HL-60 (cell line): ENCODE measurements at places on chromosomes 1 and 21.

DNA sequence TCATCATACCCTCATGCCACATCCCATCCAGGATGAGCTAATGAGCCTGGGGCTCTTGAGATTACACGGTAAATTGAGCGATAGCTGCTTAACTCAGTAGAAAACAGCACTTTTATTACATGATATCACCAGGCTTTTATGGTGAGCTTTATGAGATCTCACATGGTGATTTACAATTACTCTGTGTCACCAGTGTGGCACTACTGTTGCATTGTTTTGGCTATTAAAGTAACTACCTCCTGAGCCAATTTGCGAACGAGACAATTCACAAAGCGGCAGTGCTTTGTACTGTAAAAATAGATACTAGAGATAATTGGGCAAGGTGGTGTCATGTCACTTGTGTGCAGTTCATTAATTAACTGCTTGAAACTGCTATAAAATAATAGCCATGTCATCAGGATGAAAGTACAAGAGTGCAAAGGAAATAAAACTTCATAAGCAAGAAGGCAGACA is 767.7 kb upstream of the ADGRL2 start:
- DNase-seq, result no peak

DNA sequence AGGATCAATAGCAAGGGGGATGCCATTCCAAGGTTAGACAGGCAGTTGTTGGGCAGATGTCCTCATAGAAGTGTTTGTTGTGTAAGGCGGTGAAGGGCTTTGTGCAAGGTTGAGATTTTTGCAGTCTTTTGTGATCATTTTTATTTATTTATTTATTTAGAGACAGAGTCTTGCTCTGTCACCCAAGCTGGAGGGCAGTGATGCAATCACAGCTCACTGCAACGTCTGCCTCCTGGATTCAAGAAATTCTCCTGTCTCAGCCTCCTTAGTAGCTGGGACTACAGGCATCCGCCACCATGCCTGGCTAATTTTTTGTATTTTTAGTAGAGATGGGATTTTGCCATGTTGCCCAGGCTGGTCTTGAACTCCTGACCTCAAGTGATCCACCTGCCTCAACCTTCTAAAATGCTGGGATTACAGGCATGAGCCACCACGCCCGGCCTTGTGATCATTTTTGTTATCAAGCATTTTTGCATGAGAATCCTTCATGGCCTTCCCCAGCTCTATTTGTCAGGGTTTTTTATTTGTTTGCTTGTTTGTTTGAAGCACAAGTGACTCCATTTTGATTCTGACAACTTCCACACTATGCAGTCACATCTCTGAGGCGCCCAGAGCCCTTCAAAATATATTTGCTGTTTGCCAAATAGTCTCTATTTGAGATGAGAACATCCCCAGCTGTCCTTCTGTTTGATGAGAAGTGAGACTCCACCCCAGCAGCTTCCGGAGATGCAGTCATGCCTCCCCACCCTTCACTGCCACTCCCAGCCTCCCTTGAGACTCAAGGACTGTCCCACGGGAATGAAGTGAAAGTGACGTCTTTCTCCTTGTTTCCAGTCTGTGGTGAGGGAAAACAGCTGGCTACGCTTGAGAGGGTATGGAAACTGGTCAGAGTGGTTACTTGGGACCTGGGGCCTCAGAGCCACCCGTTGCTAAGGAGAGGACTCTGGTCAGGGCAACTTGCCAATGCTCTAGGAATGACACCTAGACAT is 38.0 kb downstream of the TMEM50B start:
- no peak for DNase-seq

- no peak for DNase-seq
These were observed 104.9 kb downstream of the CRYAA start for GRCh38 chr21:43273708-43274021.

DNA sequence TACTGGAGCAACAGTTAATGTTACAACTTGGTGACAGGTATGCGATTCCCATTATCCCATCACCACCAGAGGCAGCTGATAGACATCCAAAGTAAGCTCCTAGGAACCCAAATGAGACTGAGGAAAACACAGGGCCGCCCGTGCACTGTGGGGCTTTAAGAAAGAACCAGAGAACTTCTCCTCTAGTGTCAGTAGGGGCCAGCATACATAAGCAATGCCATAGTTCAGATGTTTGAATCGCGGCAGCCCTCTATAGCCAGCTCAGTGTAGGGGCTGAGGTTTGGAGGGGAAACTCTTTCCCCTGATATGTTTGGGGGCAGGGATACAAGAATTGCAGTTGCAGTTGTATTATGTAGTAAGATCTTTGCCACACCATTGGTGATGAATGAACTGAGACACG is 593.3 kb upstream of the NCAM2 start:
- DNase-seq, result no peak

GRCh38 chr1:25727088-25727487 is 72.9 kb upstream of the SELENON start:
- no peak for DNase-seq

GRCh38 chr1:89172468-89173143 is 3.2 kb downstream of the GBP7 start:
- DNase-seq, result no peak

GRCh38 chr1:172991674-172992400 is 58.9 kb downstream of the TNFSF18 start:
- DNase-seq, result no peak

GRCh38 chr21:25215698-25216384 is 391.4 kb downstream of the MRPL39 start:
- DNase-seq, result no peak

- DNase-seq, result no peak
These were observed 66.0 kb downstream of the PGBD5 start for GRCh38 chr1:230359992-230360668.

DNA sequence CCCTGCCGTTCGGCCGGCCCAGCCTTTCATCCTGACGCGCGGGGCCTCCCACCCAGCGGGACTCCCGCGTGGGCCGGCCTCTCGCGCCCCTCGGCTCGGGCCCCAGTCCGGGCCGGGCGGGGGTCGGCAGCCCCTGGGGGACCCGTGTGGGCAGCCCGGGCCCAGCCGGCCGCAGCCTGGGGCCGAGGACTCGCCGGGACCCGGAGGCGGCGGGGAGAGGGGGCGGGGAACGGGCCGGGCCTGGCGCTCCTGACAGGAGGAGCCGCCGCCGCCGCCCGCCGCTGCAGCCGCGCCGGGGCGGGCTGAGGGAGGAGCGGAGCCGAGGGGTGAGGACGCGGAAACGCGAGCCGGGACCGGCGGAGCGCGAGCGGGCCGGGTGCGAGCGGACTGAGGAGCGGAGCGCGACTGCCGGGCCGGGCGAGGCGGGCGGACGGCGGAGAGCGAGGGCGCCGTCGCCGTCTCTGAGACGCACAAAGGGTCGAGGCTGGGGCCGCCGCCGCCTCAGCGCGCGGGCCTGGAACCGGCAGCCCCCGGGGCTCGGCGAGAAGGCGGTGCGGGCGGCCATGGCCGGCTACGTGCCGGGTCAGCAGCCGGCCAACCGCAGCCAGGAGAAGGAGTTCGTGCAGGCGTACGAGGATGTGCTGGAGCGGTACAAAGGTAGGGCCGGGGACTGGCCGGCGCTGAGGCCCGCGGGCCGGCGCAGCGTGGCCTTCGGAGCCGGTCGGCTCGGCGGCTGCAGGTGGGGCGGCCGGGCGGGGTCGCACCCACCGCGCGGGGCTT is 79.1 kb downstream of the NDUFS5 start:
- DNase-seq, result no peak

GRCh38 chr1:59013276-59013927 is 229.6 kb upstream of the JUN start:
- no peak for DNase-seq

GRCh38 chr21:37868446-37869295 is 47.6 kb downstream of the KCNJ6 start:
- no peak for DNase-seq

GRCh38 chr1:241022366-241022765 is 334.6 kb downstream of the RGS7 start:
- no peak for DNase-seq

- peak; percentile 30 for DNase-seq
These were observed 109.4 kb downstream of the NRDC start for GRCh38 chr1:51768971-51769588.

GRCh38 chr21:37432710-37433455 is 66.3 kb downstream of the DYRK1A start:
- no peak for DNase-seq

DNA sequence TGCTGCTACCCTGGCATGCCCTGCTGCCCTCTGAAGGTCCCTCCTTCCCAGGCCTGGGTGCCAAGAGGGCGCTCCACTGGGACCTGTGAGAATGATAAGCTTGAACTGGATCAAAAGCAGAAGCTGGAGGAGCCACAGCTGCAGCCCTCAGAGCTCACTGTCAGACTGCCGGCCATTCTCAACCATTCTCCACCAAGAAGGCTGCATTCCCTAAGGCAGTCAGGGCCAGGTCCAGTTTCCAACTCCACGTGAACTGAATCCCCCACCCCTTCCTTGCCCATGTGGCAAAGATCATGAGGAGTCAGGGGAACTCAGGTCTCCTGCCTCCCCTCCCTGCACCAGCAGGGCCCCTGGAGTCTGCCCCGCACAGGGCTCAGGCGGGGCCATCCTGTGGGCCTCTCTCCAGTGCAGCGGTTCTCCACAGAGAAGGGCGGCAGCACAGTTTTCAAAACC is 19.5 kb downstream of the SLC1A7 start:
- no peak for DNase-seq

- no peak for DNase-seq
These were observed 138.6 kb upstream of the EDN2 start for GRCh38 chr1:41622859-41623732.

DNA sequence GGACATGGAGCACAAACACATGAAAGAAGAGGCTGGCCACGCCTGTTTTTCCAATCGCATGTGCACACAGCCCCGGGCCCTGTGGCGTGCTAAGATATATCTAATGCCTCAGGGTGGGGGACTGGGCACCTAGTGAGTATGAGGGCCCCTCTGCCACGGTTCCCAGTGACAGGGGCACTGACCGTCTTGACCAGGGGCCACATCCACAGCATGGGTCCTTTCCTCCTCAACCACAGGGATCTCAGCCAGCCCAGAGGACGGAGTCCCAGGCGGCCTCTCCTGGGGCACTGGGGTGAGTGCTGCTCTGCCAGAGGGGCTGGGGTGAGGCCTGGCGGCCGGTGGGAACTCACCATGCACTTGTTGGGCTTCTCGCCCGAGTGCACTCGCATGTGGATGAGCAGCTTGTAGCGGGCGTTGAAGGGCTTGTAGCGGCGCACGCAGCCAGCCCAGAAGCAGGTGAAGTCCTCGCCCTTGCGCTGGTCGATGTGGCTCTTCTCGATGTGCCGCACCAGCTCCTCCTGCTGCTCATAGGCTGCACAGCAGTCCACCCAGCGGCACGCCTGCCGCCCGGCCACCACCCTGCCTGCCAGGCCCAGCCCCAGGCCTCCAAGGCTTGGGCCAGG is 134.7 kb downstream of the DMRTB1 start:
- DNase-seq, result no peak

GRCh38 chr1:80925130-80925805 is 875.5 kb upstream of the ADGRL2 start:
- no peak for DNase-seq

DNA sequence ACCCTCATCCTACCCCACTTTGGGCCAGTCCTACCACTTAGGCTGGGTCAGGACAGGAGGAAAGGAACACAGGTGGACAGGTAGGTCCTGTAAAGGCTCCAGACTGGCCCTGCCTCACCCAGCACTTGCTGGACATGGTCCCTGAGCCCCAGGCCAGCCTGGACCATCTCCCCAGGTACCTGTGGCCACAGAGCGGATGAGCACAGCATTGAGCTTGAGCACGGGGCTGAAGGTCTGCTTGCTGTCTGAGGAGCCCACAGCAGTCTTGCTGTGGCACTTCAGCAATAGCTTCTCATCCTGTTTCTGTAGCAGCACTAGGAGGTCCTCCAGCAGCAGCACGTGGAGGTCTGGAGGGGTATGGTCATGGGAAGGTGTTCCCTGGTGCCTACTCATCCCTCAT is 23.3 kb downstream of the LRRC71 start:
- no peak for DNase-seq

- DNase-seq, result no peak
These were observed 565.2 kb upstream of the ADAMTS5 start for GRCh38 chr21:27532076-27532475.

GRCh38 chr1:61184040-61184713 is 101.8 kb downstream of the NFIA start:
- DNase-seq, result no peak

DNA sequence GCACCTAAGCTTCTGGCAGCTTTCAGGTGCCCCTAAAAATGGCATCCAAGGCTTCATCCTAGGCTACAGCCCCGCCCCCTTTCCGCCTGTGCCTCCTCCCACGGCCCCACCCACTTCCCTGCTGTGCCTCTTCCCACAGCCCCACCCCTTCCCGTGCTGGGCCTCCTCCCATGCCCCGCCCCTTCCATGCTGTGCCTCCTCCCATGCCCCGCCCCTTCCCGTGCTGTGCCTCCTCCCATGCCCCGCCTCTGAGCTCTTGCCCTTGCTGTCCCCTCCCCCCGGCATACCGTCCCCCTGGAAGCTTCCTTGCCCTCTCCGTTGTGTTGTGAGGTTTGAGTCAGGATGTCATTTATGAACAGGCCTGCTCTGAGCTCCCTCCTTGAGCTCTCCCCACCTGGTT is 228.5 kb upstream of the AJAP1 start:
- no peak for DNase-seq

DNA sequence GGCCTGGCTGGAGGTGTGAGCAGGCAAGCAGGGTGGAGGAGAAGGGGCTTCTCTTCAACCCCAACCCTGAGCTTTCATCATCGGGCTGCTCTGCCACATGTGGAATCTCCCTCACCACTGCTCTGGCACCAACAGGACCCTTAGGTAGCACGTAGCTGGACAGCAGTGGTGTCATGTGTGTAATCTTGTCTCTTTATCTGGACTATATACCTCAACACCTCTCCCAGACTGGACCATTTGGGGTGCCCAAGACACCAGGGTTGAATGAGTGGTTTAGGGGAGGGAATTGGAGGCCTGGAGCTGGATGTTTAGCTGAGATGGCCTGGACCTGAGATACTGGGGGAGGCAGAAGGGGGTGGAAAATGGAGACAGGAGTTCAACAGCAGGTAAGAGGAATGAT is 63.0 kb downstream of the UBE2T start:
- no peak for DNase-seq

DNA sequence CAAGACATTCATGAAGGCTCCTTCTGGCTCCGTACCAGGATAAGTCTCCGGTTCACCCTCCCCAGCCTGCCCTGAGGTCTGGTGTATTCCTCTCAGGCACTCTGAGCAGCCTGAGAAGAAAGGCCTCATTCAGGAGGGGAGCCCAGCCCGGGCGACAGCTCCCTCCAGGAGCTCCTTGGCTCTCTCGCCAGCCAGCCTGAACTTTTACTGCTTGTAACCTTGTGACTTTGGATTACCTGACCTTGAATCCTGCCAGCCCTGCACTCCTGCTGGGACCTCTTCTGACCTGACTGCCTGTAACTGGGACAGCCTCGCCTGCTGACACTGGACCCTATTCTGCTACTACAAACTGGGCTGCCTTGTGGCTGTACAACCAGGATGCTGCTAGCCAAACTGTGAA is 65.8 kb downstream of the CD34 start:
- peak; percentile 47 for DNase-seq

- DNase-seq, result no peak
These were observed 477.5 kb downstream of the PTPRU start for GRCh38 chr1:29713857-29714256.

DNA sequence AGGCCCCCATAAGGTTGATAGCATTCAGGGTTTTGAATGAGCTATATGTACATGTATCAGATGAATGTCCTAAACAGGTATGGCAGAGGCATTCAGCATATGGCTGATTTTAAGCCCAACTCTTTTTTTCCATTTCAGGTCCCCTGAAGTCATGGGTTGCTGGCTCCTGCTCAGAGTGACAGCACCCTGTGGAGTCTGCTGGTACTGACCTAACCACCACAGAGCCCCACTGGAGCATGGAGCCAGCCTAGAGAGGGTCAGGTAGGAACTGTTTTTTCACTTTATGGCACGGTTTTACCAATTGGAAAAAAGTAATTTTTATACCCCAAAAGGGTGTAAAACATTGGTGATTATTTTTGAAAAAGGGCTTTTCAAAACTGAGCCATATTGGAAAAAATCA is 82.5 kb upstream of the MPC2 start:
- DNase-seq, result no peak
